ENCODE measurements at places on chromosomes 4 and X.

GRCh38 chr4:100977746-100978397, 369.5 kb downstream of the PPP3CA start:
- no peak for DNase-seq

GRCh38 chrX:37754516-37754915, 25.3 kb upstream of the CYBB start:
- DNase-seq: no peak

GRCh38 chr4:183637461-183637860, 21.5 kb downstream of the RWDD4 start:
- no peak for DNase-seq

- DNase-seq: no peak
Observed at GRCh38 chr4:1975391-1975801, 33.4 kb downstream of the NELFA start.

DNA sequence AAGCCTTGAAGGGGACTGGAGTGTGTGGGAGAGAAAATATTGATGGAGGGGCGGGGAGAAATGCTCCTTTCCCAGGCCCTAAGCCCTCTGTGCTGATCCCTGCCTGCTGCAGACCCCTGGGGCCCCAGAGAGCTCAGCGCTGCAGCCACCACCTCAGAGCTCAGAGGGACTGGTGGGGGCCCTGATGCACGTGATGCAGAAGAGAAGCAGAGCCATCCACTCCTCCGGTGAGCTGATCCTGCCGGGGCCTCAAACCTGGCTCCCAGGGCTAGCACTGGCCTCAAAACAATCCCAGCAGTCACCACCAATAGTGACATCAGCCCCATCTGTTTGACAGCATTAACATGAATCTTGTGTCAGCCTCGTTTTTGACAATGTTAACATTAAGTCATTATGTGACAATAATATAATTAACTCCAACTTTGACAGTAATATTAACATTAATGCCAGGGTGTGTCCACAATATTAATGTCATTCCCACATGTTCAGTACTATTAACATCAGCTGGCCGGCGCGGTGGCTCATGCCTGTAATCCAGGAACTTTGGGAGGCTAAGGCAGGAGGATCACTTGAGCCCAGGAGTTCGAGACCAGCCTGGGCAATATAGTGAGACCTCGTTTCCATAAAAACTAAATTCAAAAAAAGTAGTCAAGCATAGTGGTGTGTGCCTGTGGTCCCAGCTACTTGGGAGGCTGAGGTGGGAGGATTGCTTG, 5.8 kb downstream of the WAS start:
- DNase-seq: no peak

DNA sequence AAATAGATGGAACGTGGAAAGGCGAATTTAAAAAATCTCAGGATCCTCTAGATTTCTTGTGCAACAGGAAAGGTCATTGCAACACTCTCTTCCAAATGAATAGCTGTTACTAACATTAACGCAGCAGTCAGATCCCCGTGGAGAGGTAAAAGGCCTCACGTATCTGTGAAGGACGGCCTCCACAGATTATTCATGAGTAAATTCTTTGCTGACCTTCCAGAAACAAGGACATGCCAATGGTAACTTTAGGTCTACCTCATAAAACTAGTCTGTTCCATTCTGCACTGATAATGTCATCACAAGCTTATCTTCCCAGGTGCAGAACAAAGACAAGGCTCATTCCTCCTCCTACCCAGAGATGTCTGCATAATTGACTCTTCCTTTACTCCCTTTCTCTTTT, 16.1 kb upstream of the REPS2 start:
- DNase-seq: no peak

- no peak for DNase-seq
Observed at GRCh38 chr4:88900432-88900831, 156.6 kb downstream of the FAM13A start.

DNA sequence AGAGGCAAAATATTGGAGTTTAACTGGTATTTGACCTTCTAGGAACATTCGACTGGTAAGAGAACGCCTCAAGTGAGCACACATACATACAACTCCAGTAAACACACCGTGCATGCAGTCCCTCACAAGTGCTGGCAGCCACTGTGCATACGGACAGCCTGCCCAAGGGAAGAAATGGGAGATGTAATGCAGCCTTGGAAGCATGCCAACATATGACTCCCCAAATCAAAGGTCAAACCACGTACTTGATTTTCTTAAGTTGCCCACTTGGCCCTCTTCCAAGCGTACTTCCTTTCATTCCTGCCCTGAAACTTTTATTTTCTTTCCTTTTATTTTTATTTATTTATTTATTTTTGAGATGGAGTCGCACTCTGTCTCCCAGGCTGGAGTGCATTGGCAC, 206.6 kb downstream of the SPRY1 start:
- no peak for DNase-seq

DNA sequence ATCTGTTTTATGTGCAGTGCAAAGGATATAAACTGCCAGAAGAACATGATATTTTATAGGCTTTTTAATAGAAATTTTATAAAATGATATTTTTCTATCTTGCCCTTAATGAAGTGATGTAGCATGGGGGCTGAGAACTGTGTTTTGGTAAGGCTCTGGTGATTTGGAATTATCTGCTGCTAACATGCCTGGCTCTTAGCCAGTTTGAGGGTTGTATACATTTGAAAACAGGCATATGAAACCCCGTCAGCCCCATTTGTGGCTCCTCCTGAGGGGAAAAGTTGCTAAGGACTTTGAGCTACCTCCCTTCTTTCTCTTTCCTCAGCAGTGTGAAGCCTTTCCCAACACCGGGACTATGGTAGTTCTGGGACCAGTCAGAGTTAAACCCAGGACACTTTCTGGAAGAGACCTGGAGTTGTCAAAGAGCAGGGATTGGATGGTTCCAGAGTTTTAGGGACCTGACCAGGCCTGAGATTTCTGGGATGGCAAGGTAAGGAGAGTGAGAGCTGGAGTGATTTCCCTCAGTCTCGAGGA, 4.7 kb downstream of the SFRP2 start:
- no peak for DNase-seq

DNA sequence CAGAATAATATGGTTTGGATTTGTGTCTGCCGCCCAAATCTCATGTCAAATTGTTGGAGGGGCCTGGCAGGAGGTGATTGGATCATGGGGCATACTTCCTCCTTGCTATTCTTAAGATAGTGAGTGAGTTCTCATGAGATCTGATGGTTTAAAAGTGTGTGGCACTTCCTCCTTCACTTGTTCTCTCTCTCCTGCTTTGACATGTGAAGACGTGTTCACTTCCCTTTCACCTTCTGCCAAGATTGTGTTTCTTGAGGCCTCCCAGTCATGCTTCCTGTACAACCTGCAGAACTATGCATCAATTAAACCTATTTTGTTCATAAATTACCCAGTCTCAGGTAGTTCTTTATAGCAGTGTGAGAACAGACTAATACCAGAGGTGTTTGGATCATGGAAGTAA, 325.7 kb upstream of the GIMD1 start:
- DNase-seq: no peak

- no peak for DNase-seq
Observed at GRCh38 chrX:85870585-85870984, 176.8 kb downstream of the CHM start.

DNA sequence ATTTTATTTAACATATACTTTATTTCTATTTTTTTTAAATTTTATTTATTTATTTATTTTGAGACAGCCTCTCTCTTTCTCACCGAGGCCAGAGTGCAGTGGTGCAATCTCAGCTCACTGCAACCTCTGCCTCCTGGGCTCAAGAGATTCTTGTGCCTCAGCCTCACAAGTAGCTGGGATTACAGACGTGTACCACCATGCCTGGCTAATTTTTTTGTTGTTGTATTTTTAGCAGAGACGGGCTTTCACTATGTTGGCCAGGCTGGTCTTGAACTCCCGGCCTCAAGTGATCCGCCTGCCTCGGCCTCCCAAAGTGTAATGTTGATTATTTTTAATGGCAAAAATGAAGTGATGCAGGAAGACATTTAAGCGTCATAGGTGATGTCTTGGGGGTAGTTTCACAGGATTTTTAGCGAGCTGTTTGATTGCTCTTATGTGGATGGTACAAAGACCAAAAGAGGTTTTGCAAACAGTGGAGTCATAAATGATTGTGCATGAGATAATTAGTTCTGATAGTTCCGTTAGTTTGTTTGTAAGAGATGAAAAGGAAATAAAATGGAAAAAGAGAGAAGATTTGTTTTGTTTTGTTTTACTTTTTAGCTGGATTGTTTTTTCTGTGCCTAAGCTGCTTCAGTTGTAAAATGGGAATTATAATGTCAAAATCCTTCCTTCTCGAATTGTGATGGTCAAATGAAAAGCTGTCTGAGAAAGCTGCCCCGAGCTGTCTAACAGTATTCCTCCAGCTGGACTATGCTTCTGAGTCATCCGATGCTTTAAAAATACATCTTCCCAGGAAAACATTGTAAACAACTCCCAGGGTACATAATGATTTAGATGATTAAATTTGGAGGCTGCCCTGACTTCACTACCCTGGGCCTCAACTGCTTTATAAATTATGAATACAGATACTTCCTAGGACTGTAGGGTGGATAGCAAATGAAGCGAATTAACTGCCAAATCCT, 14.7 kb downstream of the RHOH start:
- no peak for DNase-seq

GRCh38 chr4:13289391-13289790, 194.7 kb downstream of the RAB28 start:
- DNase-seq: no peak

- no peak for DNase-seq
Observed at GRCh38 chr4:17657090-17657489, 42.6 kb downstream of the MED28 start.

GRCh38 chr4:4874254-4874653, 14.8 kb downstream of the MSX1 start:
- no peak for DNase-seq

DNA sequence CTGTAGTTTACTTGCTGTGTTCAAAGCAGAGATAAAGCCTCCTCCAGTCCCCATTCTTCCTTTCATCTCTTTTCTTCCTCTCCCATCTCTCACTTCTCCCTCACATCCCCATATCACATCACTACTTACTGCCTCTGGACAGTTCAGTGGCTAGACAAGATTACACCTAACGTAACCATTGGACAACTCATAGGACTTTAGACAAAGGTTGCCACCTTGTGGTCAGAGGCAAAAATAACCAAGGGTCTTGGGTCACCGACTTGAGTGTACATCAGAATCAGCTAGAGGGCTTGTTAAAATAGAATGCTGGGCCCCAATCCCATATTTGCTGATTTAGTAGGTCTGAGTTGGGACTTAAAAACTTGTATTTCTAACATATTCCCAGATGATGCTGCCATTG, 109.3 kb upstream of the DGKK start:
- DNase-seq: peak; percentile 74

GRCh38 chr4:99504804-99505502, 5.9 kb upstream of the C4orf17 start:
- no peak for DNase-seq

GRCh38 chr4:53583513-53583912, 7.8 kb downstream of the LNX1 start:
- DNase-seq: no peak

DNA sequence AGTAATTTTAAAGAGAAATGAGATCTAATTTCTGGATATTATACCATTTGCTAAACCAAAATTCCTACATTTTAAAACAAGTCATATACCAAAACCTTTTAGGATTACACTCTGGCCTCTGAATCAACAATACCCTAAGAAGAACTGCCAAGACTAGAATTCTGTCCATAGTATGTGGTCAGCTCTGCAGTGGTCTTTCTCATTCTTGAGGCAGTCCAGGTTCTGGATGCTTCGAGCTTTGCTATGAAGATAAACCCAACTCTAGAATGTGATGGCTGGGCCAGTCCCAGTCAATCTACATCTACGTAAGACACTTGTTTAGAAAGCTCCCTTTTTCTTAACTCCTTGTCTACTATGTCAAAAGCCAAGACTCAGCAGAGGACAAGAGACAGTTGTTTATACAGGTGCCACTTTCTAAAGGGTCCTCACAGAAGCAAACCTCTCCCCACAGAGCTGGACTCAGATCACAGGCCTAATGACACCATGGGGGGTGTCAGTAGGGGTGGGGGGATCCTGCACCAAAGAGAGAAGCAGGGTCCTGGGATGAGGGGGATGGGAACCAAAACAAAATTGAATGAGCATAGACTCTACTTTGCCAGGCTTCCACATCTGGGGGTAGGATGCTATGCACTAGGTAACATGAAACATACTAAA, 63.2 kb downstream of the SH3RF1 start:
- DNase-seq: no peak

DNA sequence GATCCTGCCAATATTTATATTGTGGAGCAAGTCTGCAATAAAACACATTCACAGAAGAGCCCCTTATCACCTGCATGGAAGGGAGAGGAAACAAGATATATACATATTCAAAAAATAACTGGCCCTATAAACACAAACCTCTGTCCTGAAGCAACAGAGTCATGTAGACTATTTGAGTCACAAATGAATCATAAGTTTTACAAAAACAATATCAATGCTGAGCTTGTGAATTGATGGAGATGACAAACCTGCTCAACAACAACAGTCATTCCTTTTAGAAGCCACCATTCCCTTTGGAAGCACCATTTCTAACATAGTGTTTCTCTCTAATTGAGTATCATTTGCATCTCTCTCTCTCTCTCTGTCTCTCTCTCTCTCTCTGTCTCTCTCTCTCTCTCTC, 313.9 kb downstream of the MID1IP1 start:
- no peak for DNase-seq

DNA sequence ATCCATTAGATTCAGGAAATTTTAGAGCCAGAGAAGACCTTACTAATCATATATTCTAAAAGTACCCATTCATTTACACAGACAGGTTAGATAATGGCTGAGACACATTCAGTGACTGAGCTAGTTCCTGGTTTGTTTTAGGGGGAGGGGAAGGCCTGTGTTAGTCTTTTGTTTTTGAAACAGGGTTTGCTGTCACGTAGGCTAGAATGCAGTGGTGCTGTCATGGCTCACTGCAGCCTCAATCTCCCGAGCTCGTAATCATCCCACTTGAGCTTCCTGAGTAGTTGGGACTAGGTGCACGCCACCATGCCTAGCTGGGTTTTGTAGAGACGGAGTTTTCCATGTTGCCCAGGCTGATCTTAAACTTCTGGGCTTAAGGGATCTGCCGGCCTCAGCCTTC, 10.1 kb downstream of the RBPJ start:
- no peak for DNase-seq

DNA sequence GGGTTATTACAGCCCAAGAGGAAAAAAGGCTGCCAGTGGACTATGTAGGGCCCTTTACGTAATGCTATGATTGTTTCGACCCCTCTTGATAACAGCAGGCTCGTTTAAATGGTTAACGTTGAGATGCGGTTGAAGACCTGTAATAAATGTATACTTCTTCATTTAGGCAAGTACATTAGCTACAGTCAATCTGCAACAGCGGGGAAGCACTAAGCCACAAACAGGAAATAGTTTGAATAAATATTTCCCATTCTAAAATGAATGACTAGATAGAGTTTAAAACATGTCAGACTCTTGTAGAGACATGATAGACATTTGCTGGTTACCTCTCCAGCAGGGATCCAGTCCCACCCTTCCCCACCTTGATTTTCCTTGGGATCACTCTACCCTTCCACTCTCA, 38.1 kb upstream of the STIM2 start:
- peak; percentile 58 for DNase-seq

GRCh38 chr4:83219344-83220331, 65.0 kb downstream of the COQ2 start:
- DNase-seq: no peak
